Tibial artery (tissue), 4 donors: ENCODE measurements at places on chromosomes 5 and 9.
A peak's percentile ranks its signal among the peaks of the same experiment; 100 is the strongest.

- DNase-seq: no peak
- H3K27me3 ChIP-seq: no peaks in the 10 kb centered on the region
- no peaks in the 10 kb centered on the region for H3K4me1 ChIP-seq
- H3K4me3 ChIP-seq: no peak overlapping the region
Observed at GRCh38 chr9:133505186-133505830, 19.5 kb downstream of the MYMK start.

GRCh38 chr9:93613791-93614190, 37.4 kb downstream of the PHF2 start:
- H3K36me3 ChIP-seq: no peaks in the 10 kb centered on the region
- H3K27me3 ChIP-seq: no peaks in the 10 kb centered on the region
- H3K4me3 ChIP-seq: no peak overlapping the region
- H3K4me1 ChIP-seq: peaks cover 27% of the 10 kb centered on the region
- no peak for DNase-seq
- H3K27ac ChIP-seq: no peak overlapping the region

DNA sequence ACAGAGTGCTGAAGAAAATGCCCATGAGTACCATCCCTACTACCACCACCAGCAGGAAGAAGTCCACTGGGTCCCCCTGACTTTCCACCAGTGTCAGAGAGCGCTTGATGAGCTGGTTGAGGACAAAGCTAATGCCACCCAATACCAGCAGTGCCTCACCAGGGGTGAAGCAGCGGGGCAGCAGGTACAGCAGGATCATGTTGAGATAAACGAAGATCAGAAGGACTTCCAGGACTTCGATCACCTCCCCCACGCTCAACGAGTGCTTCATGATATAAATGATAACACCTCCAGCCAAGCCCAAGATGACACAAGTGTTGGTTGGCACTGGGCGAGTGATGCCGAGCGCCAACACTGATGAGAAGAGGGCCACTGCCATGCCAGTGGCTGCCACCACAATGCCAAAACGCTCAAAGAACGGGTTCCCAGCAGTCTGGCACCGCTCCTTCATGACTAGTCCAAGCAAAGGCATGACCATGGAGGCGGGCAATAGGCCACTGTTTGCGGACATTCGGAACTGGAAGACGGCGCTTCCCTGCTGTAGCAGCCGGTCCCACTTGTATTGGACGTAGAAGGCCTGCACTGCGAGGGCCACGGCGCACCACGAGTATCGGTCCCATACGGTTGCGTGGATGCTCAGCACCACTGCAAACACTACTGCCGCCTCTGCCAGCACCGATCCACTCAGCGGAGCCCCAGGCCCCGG, 679 bp downstream of the DOLK start:
- H3K27me3 ChIP-seq: no peaks in the 10 kb centered on the region
- DNase-seq: no peak
- peak overlapping the region; percentile 87 for H3K27ac ChIP-seq
- peak overlapping the region; percentile 92 for H3K4me3 ChIP-seq

GRCh38 chr9:19484699-19485098, 75.9 kb downstream of the ACER2 start:
- no peaks in the 10 kb centered on the region for H3K4me1 ChIP-seq
- DNase-seq: no peak
- H3K36me3 ChIP-seq: no peaks in the 10 kb centered on the region
- no peak overlapping the region for H3K4me3 ChIP-seq
- no peak overlapping the region for H3K27ac ChIP-seq
- H3K27me3 ChIP-seq: no peaks in the 10 kb centered on the region

DNA sequence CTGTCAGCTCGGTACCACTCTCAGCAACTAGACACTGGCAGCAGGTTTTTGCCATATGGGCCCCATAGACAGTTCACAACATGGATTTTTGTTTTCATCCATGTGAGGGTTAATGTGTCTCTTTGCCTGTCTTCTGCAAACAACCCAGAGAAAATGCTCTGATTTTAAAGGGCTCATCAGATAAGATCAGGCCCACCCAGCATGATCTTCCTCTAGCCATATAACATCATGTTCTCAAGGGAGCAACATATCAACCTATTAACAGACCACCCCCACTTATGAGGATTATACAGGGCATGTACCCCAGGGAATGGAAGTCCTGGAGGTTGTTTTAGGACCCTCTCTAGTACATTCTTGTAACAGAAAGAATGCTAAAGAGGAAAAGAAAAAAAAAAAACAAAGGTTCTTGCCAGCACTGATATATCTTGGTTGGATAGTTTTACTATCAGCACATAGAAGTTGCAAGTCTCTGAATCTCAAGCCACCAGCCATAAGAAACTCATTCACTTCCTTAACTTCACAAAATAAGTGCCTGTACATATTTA, 1015.1 kb downstream of the TLE4 start:
- H3K27me3 ChIP-seq: no peaks in the 10 kb centered on the region
- H3K27ac ChIP-seq: no peak overlapping the region

DNA sequence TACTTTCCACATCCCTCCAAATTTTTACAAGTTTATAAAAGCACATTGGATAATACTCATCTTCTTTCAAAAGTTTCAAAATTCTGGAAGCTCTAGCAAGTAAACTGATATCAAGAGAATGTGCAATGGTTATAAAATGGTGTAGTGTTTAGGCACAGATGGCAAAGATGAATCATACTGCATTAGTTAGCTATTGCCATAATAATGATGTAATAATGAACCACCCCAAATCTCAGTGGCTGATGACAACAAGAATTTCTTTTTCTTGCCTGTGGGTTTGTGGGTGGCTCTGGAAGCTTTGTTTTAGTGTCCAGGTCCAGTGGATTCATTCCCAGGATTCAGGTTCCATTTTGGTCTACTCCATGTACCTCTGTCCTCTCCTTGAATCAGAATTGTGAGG, 319.0 kb downstream of the BRINP1 start:
- H3K27ac ChIP-seq: no peak overlapping the region
- no peak for DNase-seq
- H3K4me3 ChIP-seq: no peak overlapping the region
- peaks cover 17% of the 10 kb centered on the region for H3K4me1 ChIP-seq
- H3K36me3 ChIP-seq: no peaks in the 10 kb centered on the region

DNA sequence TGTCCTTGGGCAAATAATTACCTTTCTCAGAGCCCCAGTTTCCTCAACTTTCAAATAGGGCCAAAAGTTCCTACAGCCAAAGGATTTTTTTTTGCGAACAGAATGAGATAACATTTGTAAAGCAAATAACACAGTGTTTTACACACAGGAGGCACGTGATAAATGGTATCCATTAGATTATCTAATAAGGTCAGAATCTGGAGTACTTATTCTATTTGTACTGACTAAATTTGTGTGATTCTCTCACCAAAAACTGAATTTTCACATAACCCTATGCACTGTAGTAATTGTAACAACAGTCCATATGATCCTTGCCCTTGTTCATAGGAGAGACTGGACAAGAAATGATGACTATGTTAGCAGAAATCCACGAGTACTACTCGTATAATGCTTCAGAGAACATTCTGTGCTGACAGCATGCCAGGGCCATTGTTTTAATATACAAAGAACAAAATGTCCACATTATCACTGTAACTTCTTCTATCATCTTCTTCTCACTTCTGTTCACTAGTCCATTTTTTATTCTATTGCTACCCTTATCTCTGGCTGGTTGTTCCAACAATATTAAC, 13.9 kb upstream of the FEM1C start:
- no peaks in the 10 kb centered on the region for H3K36me3 ChIP-seq
- H3K4me1 ChIP-seq: no peaks in the 10 kb centered on the region
- H3K4me3 ChIP-seq: no peak overlapping the region

DNA sequence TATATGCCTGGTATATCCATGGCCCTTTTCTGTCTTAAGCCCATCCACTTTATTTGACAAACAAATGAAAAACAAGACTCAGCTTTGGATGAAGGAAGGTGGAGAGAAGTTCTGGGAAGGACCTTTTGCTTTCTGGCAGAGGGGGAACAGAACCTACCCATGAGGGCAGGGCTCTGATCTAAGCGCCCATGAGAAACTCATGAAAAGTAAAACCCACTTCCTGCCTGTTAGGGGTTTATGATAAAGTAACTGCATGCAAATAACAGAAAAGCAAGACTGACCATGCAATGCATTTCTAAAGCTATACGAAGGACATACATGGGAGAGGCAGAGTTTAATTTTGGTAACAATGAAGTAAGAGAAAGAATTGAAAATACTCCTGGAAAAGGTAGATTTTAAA, 181.9 kb upstream of the ADRA1B start:
- H3K27me3 ChIP-seq: no peaks in the 10 kb centered on the region
- no peak overlapping the region for H3K4me3 ChIP-seq
- no peaks in the 10 kb centered on the region for H3K36me3 ChIP-seq
- peaks cover 11% of the 10 kb centered on the region for H3K4me1 ChIP-seq

- H3K27ac ChIP-seq: no peak overlapping the region
- H3K4me1 ChIP-seq: no peaks in the 10 kb centered on the region
- peaks cover 34% of the 10 kb centered on the region for H3K27me3 ChIP-seq
- peak; percentile 28 for DNase-seq
Observed at GRCh38 chr9:126111556-126111955, 215.1 kb upstream of the MVB12B start.

DNA sequence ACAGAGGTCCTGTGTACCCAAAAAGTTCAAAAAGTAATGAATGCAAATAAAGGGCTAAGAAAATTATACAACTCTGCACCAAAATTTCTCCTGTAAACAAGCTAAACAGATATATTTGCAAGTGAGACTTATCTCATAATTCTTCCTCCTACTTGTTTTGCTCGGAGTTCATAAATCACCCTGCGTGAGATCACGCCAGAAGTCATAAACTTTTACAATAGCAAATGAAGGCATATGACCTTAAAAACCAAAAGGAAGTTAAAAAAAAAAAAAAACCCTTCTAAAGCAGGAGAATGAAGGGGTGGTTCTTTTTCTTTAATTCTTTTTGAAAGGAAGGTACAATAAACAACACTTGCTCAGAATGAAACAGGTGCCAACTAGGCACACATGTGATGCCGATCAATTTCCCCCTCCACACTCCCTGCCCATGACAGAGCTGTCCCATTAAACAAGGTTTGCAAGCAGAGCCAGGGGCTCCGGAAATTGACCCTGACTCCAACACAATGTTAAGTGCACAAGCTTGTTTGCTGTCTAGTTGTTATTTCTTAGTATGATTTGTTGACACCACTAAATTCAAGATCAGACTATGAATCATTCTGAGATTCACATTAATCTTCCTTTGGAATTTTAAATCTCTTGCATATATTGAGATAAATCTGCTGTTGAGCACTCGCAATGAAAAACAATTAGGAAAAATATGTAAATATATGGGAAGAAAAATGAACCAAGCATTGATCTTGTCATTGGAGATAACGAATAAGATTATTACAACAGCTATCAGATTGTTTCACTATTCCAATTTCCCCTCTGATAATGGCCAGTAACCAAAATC, 46.3 kb downstream of the DROSHA start:
- H3K36me3 ChIP-seq: peaks cover 73% of the 10 kb centered on the region
- no peaks in the 10 kb centered on the region for H3K27me3 ChIP-seq
- DNase-seq: no peak
